ENCODE measurements at places on chromosomes 3 and 15.

DNA sequence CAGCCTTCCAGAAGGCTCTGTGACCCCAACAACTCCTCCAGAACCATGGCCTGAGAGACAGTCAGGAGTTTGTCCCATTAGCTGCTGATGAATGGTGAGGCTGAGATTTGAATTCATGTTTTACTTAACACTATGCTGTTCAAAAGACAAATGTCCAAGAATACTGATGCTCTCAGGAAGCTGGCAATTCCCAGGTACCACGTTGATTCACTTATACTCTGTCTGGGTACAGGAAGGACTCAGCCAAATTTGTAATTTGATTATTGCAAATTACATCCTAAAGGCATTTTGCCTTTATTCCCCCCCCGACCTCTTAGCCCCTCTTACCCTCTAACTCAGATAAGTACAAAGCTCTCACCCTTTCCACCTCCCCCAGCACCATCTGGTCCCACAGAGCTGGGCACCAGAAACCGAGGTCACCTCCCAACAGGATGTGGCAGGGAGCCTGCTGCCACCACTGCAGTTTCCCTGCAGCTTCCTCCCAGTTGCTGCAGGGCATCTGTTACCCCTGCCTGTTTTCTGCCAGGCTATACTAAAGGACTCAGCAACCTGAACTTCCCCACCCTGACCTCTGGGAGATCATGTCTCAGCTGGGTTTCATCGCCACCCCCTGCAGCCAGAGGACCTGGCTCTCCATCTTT lies 33.6 kb downstream of the EAF1 start:
- DNase-seq: no peak

DNA sequence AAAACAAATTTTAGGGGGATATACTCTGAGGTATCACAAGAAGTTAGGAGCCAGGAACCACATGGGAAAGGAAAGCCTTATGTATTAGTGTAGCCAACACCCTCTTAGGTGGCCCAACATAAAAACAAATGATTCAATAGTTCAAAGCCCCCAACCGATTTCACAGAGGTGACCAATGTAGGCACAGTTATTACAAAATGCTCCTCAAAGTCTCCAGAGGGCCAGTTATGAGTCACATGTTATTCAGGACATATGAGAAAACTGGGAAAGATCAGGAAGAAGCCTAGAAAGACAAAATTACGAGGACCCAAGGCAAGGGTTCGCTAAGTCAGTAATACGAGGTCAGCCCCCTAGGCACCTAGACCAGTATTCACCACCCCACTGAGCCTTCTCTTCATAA lies 29.9 kb upstream of the FBN1 start:
- no peak for DNase-seq

DNA sequence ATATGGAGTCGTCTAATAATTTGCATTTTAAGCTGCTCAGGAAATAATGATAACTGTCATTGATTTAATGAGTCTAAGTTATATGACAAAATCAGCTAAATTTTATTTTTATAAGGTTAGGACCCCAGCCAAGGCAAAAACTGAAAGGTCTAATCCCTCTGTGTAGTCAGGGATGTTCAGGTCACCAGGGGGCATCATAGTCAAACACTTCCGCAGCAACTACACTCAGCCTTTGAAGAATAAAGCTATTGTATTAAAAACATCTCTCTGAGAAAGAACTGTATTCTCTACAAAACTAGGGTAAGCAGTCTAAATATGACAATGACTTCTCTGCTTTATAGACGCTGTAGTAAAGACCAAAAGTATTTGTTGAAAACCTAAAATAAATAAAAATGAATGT lies 15.0 kb downstream of the INTS14 start:
- no peak for DNase-seq

DNA sequence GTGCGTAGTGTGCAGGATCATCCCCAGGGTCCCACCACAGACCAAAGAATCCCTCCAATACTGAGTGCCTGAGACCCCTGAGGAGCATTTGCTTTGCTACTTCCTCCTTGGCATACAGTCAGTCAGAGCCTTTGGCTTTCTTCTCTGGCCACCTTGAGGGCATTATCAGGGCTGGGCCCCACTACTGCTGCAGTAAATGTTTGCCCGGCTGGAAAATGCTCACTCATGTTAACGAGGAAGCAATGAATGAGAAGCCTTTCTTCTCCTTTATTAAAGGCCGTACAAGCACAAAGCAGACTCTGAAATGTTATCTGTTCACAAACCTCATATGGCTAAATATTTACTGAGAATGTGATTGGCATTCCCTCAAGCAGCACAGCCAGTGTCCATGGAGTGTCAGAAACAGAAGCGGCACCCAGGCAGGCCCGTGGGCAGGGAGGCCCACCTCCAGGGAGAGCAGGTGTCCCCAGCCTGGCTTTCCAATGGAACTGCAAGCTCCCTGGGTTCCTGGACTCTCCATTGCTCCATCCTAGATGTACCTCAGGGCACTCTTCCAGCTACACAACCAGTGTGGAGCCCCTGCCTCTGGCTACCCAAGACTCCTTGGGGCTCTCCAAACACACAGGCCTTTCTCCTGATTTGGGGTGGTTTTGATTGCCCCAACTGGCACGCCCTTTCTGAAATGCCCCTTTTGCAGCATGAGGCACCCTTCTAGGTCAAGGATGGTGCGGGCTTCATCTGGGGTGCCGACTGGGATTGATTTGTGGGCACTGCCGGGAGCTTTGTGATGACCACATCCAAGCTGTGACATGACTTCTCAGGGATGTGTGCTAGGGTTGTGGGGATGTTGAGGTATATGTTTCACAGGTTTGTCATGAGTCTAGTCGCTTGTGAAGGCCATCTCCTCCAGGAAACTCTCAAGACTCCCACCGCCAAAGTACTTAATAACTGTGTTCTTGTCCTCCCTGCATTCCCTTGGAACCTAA lies 195.6 kb downstream of the FAM43A start:
- DNase-seq: peak; percentile 25

GRCh38 chr3:120749843-120750242 lies 7.3 kb downstream of the GTF2E1 start:
- no peak for DNase-seq

- DNase-seq: no peak
Measured at GRCh38 chr3:49277383-49277775, 347 bp upstream of the C3orf62 start.

DNA sequence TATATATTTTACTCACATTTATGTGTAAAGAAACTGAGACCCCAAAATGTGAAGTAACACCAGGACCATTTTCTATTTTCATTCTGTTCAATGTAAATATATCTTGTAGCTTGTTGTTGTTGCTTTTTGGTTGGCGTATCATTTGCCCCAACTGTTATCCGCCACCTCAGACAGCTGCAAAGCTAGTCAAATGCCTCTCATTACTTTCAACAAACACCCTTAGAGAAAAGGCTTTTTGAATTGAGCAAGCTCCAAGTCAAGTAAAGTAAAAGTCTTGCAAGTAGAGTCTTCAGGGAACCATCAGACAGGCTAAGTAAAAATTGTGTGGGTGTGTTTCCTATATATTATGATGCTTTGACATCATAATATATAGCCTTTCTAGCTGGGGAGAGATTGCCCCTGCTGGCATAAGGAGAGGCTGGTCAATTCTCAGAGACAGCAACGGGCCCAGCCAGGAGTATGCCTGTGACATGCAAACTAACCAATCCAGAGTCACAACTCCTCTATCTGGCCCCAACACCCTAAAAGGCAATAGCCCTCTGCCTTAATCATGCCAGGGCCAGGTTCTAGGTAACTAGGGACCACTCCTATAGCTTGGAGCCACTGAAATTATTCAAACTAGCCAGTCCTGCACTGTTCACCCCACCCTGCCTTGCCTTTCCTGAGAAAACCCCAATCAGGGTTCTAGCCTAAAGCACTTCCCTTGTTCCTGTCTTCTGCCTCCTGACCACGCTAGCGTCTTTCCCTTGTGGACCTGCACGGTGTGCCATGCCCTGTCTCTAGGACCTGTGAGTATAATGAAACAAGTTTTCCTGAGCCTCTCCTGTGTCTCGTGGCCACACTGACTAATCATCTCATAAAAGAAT lies 75.6 kb downstream of the RAD18 start:
- no peak for DNase-seq

Measured in ecto neural progenitor cell (in vitro differentiated cells).